ENCODE measurements at places on chromosomes 1 and 21. TPM values are rescaled to one million over a fixed set of nuclear protein-coding genes. Genes with fewer than 3 reads are reported as not detected.

GRCh38 chr1:33280091-33280661 lies 23.9 kb downstream of the ZNF362 start:
- no peak for DNase-seq

GRCh38 chr1:5972198-5972520 lies 20.1 kb downstream of the NPHP4 start:
- DNase-seq, result no peak

DNA sequence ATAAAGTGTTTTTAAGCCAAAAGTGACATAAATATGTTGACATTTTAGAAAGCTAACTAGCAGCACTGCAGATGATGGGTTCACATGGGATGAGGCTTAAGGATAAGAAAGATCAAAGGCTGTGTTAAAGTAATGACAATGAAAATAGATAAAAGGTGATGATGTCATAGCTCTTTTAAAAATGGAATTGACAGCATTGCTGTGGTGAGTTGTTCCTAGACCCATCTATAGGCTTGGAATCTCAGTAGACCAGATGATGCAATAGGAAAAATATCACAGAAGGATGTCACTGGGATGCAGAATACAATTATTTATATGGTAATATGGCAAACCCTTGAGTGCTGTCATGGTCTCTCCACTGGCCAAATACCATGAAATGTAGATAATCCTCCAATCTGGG lies 286.0 kb downstream of the PLA2G4A start:
- no peak for DNase-seq

GRCh38 chr1:35243691-35244090 lies 24.8 kb upstream of the ZMYM4 start:
- DNase-seq, result no peak

DNA sequence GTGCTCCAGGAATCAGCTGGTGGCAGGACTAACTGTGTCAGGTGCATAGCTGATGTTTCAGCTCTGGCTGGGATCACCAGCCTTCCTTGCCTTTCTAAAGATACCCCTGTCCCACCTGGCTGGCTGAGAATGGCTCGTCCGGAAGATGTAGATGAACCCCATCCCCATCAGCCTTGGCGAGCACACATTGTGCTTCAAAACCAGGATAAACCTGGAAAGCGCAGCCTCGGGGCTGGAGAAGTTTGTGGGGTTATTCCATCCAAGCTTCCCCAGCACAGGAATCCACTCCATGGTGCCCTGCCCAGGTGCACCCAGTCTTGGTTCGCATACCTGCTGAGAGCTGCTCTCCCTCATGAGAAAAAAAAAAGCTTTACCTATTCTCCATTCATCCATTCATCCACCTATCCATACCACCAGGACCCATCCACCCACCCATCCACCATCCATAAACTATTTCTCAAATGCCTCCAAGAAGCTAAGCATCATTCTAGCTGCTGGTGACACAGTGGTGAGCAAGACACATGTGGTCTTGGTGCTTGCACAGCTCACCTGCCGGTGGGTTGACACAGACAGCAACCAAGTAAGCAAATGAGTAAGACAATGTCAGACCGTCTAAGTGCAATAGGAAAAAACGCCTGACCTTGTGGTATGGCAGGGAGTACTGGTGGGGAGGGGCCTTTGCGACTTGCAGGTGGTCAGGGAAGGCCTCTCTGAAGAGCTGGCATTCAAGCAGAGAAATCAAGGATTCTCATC lies 94.0 kb downstream of the DMRTB1 start:
- peak; percentile 33 for DNase-seq

GRCh38 chr1:164610538-164611222 lies 51.7 kb downstream of the PBX1 start:
- no peak for DNase-seq

DNA sequence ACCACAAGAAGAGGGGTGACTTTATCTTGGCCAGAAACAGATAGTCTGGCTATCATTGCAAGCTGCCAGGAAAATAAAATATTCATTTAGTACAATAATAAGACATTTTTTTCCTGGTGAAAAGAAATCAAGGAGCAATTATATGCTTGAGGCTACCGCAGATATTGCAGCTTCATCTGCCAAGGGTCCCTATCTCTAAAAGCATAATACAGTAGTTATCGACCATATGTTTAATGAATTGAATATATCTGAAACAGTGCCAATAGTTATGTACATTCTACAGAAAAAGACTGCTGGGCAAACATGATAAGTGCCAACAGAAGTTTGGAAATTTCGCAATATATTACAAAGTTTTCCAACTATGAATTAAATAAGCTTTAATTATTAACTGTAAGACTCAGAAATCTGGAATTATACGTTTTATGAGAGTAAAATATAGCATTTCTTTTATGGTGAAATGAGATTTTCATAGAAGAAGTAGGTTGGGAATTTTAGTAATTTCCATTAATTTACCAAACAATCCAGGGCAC lies 561.1 kb upstream of the ZP4 start:
- DNase-seq, result no peak

DNA sequence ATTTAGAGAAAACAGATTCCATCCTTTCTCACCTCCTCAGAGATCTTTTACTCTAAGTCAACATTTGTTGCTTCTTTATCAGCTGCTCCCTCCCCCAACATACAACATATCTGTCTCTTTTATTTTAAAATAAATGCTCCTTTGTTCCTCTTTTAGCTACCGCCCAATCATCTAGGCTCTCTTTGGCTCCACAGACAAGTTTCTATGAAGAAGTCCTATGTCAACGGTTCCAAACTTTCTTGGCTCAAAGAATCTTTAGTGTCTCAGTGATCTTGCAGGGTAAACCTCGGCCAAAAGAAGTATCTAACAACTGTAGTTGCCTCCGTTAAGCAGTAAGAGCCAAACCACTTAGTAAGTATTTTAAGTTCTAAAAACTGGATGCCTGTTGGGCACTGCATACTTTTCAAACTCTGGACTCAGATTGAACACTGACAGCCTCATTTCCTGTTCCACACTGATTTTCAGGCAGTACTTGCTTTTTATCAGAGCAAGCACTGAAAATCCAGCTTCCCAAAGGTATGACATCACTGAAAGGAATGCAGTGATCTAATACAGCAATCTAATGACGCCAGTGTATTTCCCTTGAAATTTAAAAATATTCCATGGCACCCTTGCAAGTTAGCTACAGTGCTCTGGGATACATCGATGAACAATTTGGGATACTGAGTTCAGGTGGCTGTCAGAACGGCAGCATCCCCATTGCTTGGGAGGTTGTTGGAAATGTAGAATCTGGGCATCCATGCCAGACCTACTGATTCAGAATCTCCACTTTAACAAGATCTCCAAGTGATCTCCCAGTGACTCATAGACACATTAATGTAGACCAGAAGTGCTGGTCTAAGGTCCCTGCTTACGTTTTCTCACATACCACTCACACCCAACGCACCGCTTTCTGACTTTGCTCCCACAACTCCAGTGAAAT lies 26.8 kb downstream of the EGLN1 start:
- DNase-seq, result no peak

DNA sequence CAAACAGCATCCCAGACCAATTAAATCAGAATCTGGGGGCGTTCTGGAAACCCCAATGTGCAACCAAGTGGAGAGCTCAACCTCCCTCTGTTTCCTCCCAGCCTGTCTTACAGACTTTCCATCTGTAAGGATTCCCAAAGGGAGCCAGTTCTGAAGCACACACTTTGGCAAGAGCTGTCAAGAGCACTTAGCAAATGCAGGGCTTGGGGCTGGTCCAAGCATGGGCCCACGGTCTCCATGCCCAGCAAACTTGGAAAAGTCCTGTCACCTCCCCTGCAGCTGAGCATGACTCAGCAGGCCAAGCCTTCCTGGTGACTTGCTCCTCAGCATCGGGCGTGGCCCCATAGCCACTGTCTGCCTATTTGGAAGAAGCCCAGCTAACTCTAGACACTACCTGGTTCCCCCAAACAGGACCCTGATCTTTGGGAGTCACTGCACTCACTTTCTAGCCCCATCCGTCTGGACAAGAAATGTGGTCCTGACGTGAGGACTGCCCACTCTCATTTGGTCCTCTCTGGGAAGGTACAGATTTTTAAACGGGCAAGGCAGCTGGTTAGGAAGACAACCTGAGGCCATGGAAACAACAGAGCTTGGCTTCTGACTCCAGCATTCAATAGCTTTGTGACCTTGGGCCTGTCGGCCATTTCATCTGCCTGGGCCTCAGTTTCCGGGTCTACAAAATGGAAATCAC lies 16.9 kb downstream of the SLC2A1 start:
- no peak for DNase-seq

- no peak for DNase-seq
Observed at GRCh38 chr1:37672136-37672870, 20.0 kb upstream of the CDCA8 start.

- no peak for DNase-seq
Observed at GRCh38 chr1:107691540-107691939, 273.4 kb downstream of the VAV3 start.

GRCh38 chr1:73673971-73674370 lies 524.0 kb downstream of the LRRIQ3 start:
- DNase-seq, result no peak

DNA sequence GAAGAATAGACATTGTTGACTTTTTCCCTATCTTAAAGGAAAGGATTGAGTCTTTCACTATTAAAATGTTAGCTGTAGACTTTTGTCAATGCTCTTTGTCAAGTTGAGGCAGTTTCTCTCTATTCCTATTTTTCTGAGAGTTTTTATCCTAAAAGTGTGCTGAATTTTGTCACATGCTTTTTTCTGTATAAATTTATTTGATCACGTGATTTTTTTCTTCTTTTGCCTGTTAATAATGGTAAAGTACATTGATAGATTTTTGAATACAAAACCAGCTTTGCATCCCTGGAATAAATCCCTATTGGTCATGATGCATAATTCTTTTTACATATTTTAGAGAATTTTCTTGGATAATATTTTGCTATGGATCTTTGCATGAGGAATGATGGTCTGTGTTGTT lies 60.1 kb downstream of the DNAH14 start:
- DNase-seq, result no peak

GRCh38 chr1:175597205-175597604 lies 146.2 kb downstream of the TNR start:
- DNase-seq, result no peak

GRCh38 chr1:66350001-66350547 lies 183.9 kb upstream of the SGIP1 start:
- DNase-seq, result peak; percentile 83

- no peak for DNase-seq
Observed at GRCh38 chr1:208184966-208185654, 59.1 kb downstream of the PLXNA2 start.

GRCh38 chr1:200207711-200208126 lies 180.2 kb downstream of the NR5A2 start:
- peak; percentile 8 for DNase-seq

GRCh38 chr1:41318135-41318534 lies 43.1 kb upstream of the FOXO6 start:
- no peak for DNase-seq

DNA sequence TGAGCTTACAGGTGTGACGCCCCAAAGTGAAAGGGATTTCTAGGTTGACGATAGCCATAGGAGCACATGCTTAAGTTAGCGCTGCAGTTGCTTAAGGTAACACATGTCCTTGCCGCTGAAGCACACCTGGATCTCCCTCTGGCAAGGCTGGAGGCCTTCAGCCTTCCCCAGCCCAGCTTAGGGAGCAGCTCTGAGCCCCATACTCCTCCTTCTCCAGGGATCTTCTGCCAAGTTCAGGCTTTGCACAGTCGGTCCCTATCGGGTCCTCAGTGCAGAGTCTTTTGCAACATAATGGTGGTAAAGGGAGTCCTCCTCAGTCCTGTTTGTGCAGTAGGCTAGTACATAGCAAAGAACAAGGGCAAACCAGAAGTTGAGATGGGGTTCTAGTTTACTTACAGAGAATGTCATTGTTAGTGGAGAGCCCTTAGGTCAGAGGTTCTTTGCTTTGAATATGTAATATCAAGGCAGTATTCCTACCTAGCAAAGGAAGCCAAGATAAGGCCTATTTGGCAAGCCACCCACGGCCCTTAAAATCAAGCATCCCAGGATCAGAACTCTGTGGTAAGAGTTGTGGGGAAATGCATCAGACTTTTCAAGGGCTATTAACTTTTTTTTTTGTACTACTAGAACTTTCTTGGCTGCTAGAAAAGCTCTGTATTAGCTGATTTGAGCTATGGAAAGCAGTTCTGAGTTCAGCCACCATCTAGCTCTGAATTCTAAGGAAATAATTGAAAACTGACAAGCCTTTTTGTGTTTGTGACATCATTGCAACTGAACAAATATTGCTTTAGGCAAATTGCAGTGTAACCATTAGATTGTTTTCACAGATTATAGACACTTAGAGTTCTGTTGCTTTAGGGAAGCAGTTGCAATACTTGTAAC lies 1.4 kb downstream of the EVA1C start:
- DNase-seq, result no peak

DNA sequence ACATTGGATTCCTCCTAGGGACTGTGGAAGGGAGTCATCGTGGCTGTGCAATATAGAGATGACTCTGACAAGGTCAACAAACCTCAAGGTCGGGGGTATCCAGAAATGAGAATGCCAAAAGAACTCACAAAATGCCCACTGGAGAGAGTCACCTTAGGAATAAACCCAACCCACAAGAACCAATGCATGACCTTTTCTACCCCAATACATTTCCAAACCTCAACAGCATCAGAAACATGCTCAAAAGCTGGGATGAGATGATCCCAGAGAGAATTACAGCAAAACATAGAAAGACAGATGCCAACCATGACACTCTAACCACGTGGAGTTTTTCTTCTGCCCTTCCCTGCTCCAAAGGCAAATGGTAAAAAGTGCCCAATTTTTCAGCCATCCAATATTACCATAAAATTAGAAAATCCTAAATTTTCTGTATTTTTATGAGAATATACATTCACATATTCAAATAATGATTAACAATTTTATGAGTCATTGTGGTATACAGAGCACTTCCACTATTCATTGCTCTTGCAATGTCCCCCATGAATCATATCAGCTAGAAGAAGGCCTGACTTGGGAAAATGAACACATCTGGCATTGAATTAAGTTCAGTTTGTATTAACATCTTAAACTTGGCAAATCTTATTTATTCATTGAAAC lies 88.2 kb upstream of the PALMD start:
- no peak for DNase-seq

DNA sequence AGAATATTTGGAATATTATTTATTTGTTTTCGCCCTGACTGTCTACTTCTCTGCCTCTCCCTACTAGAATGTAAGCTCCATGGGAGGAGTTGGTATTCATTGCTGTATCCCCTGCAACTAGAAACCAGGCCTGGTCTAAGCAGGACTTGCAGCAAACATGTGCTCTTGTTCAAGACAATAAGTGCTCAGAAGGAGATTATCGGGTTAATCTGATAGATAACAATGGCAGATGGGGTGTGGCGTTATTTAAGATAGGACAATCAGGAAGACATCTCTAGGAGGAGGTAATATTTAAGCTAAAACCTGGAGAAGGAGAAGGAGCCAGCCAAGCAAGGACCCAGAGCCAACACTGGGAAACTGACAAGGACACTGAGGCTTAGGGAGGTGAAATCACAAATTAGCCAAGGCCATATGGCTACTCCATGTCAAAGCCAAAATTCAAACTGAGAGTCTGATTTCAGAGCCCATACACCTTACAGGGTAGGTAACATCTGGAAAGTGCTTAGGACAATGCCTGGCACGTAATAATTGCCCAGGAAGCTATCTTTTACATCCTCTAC lies 41.5 kb downstream of the STYXL2 start:
- no peak for DNase-seq

The RNPC3 gene
- total RNA-seq, result 22.8 TPM

The SHISAL2A gene
- 16.2 TPM for total RNA-seq

The PLA2G2F gene
- total RNA-seq, result not detected

The SYDE2 gene
- 5.2 TPM for total RNA-seq

The DUSP12 gene
- 25.4 TPM for total RNA-seq

The SLAMF9 gene
- total RNA-seq, result not detected

The HPDL gene
- total RNA-seq, result 37.5 TPM

The RAB42 gene
- not detected for total RNA-seq

The SH2D2A gene
- 315 TPM for total RNA-seq

The SASS6 gene
- total RNA-seq, result 13.6 TPM

The CYYR1 gene
- total RNA-seq, result not detected

The OR2T29 gene
- not detected for total RNA-seq
